NCI-H1436 treated with DMSO at 0.1 percent for 48 hours (cell line): ENCODE measurements at places on chromosomes 5 and 9.

- DNase-seq: peak; percentile 34
These were observed 33.7 kb downstream of the LHX3 start for GRCh38 chr9:136171009-136171800.

GRCh38 chr9:27655441-27655840 is 82.2 kb upstream of the C9orf72 start:
- DNase-seq: no peak

GRCh38 chr5:150057052-150057451 is 29.3 kb downstream of the CSF1R start:
- DNase-seq: no peak

GRCh38 chr9:95762322-95762721 is 113.2 kb upstream of the ERCC6L2 start:
- DNase-seq: no peak

DNA sequence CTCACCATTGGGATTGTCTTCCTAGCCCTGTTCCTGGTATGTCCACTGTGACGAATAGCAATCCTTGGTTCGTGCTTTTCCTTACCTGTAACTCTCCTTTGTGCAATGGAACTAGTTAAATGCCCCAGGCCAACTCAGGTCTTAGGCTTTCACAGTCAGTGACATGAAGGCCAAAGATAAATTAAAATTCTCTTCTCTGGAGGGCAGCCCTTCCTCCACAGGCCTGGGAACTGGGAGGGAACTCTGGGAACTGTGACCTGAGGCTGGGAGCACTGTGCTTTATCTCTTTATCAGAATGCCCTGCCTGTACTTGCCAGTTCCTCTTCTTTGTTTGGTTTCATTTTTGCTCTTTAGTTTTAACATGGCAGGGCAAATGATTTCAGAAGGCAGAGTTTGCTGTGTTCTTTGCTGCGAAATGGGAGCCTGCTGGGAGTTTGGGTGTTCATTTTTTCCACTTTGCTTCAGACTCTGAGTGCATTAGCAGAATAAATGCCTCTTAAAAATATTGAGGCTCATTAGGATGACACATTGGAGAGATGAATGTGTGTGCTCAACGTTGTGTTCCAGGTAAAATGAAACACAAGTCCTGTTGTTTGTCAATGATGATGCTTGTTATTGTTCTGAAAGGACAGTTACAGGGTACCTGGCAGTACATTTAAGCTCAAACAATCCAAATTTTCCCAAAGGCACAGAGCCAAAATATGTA is 118.1 kb downstream of the NUDT12 start:
- no peak for DNase-seq

DNA sequence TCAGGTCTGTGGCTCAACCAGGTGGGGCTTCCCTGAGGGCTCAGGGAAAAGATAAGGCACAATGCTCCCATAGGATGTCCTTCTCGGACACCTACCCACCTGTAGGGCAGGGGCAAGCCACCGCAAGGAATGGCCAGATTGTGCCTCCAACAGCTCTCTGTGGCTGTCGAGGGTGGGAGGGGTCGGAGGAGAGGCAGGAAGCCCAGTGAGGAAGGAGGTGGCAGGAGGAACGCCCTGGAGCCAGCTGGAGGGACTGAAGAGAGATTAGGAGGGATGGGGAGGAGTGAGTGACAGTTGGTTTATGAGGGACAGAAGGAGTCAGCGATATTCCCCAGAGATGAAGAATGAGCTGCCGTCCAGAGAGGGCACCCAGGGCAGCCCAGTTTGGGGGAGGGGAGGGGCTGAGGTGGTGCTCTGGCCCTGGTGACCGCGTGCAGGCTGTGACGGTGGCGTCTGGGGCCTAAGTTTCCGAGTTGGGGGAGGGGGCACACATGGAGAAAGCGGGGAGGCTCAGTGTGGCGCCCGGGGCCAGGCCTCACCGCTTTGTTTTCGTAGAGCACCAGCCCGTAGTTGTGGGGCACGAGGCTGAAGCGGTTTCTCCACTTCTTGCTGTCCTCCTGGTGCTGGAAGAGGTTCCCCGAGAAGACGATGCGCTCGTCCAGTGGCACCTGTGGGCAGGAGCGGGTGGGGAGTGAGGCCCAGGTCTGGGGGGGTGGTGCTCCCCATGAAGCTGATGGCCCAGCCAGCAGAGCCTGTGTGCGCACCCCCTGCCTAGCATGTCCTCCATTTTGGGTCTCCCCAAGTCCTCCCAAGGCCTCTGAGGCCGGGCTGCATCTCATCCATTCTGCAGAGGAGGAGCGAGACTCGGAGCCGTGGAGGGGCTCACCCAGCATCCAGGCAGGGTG is 75.6 kb downstream of the LRSAM1 start:
- DNase-seq: no peak
